Smooth muscle cell of the coronary artery (primary cell): ENCODE measurements at places on chromosomes 5 and 9. TPM values are rescaled to one million over a fixed set of nuclear protein-coding genes. Genes with fewer than 3 reads are reported as not detected.

Gene RPL12
- total RNA-seq, result 897 and 1,601 TPM in 2 replicates

Gene TMEM252
- total RNA-seq, result not detected in 2 replicates

Gene SLC25A2
- 0.23 TPM in 1 of 2 replicates, not detected in the other for total RNA-seq

Gene FIBCD1
- total RNA-seq, result 0.12 and 2.4 TPM in 2 replicates

Gene P4HA2
- 256 and 317 TPM in 2 replicates for total RNA-seq

Gene PCDHGB6
- total RNA-seq, result 1.9 and 3.5 TPM in 2 replicates

Gene C5
- total RNA-seq, result 2.2 and 3.7 TPM in 2 replicates

Gene AMACR
- total RNA-seq, result 7.0 and 7.7 TPM in 2 replicates

Gene BTNL8
- total RNA-seq, result under 0.01 TPM in 1 of 2 replicates, not detected in the other

Gene DAB2IP
- 7.7 and 34.0 TPM in 2 replicates for total RNA-seq

Gene INSL4
- total RNA-seq, result not detected in 2 replicates

Gene ANKRD31
- 0.08 and 0.12 TPM in 2 replicates for total RNA-seq

Gene SHROOM1
- 1.1 and 3.2 TPM in 2 replicates for total RNA-seq

Gene IL9
- not detected in 2 replicates for total RNA-seq

Gene OR1J2
- 0.30 and 1.2 TPM in 2 replicates for total RNA-seq

Gene BHMT2
- 0.38 and 3.3 TPM in 2 replicates for total RNA-seq

Gene TXNDC8
- total RNA-seq, result not detected in 2 replicates

Gene YTHDC2
- total RNA-seq, result 13.7 and 20.1 TPM in 2 replicates

Gene ECSCR
- 0.23 and 12.6 TPM in 2 replicates for total RNA-seq
